Thyroid gland (tissue), 4 donors: ENCODE measurements at places on chromosomes 4 and X. TPM values are rescaled to one million over a fixed set of nuclear protein-coding genes. Genes with fewer than 3 reads are reported as not detected.

DNA sequence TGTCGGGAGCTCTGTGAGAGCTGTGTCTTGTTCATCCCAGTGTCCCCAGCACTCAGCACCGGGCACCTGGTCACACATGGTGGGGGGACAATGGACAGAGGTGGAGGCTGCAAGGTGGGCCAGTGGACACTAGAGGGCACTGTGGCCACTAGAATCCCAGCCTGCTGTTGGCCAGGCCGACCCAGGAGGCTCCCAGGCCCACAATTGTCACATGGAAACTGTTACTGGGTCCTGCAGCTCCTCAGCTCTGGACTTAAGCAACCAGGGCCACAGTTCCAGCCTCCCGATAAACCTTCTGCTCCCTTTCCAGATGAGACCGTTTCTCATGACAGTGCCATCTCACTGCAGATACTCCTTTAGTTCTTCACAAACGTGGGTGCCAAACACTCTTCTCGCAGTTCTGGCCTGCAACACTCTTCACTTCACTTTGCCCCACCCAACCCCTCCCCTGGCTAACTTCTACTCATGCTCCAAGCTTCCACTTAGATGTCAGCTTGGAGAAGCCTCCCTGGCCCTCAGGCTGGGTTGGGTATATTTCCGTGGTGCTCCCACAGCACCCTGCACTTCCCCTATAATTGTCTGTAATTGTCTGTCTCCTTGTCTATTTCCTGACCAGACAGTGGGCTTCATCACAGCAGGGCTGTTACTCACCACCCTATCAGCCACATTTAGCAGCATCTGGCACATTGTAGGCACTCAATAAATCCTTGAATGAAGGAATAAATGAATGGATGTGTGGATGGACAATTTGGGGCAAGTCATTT, 3.5 kb upstream of the IQSEC2 start:
- DNase-seq, result peak; percentile 53

- no peak for DNase-seq
Observed at GRCh38 chrX:29653721-29654120, 561.6 kb upstream of the MAGEB2 start.

DNA sequence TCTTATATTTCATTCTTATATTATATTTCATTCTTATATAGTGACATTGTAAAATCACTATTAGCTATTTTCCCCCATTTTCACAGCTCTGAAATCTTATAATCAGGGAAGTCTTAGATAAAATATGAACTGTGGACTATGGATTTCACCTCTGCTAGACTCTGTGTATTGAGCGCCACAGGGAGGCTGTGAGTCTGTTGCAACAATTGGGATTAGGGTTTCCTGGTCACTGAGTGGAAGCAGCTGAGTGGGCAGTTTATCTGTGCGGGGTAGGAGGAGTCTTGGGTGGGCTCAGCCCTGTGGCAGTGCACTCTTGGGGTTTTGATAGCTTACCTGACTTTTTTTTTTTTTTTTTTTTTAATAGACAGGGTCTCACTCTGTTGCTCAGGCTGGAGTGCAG, 249.5 kb downstream of the PTTG2 start:
- no peak for DNase-seq

DNA sequence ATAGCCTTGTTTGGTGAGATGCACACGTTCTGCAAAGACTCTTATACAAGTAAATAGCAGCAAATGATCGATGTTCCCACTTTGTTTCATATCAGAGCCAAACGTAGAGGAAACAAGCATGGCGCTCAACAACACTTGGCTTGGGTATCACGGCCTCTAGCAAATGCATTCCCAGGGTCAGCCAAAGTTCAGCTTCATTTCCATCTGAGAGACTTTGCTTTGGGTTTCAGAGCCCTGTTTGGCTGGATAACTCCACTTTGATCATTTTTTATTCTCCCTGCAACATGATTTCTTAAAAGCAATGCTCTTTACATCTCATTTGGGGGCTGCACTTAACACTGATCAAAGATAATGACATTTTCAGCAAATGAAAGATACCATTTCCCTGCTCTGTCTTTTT, 199.2 kb upstream of the FAM9B start:
- no peak for DNase-seq

DNA sequence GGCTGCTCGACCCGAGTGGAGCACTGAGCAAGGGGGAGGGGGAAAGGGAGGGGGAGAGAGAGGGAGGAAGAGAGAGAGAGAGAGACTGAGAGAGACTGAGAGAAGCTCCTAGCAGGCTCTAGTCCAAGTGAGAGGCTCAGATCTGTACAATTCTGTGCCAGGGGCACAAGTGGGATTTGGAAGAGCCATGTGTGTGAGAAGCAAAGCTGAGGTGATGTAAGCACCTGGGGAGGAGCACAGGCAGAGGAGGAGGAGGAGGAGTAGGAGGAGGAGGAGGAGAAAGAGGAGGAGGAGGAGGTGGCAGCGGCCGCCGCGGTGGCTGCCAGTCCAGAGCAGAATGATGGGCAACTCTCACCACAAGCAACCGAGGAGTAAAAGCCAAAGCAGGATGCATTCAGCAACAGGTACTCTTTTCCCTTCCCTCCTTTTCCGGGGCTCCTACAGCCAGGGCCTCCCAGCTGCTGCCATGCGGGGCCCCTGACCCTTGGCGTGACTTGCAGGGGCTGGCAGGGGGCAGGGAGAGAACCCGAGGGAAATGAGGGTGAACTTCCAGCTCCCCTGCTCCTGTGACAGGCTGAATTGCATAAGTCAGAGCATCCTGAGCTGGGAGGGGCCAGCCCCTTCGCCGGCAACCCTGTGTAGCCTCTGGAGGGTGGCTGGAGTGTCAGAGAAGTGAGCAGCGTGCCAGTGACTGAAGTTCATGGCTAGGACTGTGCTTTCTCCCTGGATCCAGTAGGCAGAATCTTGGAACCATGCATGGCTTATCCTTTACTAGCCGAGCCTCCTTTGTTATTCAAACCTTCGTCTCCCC, 62.2 kb downstream of the RTL5 start:
- DNase-seq, result peak; percentile 25

DNA sequence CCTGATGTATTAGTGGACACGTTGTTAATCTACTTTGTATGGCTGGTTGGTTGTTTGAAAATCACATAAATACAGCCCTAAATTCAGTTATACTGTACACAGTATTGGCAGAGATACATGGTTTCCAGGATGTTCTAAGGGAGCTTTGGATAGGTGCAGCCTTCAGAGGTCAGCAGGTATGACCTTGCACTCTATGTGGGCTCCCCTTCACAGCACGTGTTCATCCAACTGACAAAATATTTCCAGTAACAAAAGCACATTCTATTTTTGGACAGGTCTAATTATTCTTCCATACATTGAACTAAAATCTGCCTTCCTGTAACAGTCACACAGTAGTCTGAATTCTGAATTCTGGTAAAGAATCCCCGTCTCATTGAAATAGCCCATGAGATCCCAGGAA, 92.8 kb upstream of the RAPGEF2 start:
- no peak for DNase-seq

GRCh38 chr4:16544869-16545268, 318.6 kb upstream of the TAPT1 start:
- DNase-seq, result no peak

DNA sequence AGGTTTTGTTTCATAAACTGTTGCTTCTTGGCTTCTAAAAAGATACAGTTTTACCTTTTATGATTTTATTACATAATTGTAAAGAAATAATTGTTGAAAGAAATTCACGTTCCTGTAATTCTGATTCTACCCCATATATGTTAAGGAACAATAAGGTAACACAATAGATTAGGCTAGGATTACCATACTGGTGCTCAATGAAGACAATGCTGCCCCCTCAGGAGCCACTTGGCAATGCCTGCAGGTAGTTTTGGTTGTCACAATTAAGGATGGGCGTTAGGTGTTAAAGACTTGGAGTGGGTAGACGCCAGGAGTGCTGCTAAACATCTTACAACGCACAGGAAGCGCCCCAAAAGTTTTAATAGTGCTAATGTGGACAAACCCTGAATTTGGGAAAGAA, 133.2 kb downstream of the NLGN4X start:
- DNase-seq, result no peak

DNA sequence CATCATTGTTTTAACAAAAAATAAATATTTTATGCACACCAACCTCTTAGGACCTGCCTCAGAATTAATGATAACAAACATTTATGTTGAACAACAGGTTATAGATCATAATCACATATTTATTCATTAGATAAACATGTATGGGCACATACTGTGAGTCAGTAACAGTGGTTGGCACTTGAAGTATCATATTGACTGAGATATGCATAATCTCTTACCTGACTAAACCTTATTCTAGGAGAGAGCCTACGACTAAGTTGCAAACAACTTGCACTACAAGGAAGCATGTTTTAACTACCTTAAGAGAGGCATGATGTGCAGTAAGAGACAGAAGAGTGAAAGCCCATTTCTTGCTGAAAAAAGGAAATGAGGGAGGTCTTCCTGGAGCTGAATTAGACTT, 6.5 kb upstream of the DACH2 start:
- no peak for DNase-seq

GRCh38 chrX:136142592-136142991, 4.7 kb upstream of the FHL1 start:
- DNase-seq, result no peak

DNA sequence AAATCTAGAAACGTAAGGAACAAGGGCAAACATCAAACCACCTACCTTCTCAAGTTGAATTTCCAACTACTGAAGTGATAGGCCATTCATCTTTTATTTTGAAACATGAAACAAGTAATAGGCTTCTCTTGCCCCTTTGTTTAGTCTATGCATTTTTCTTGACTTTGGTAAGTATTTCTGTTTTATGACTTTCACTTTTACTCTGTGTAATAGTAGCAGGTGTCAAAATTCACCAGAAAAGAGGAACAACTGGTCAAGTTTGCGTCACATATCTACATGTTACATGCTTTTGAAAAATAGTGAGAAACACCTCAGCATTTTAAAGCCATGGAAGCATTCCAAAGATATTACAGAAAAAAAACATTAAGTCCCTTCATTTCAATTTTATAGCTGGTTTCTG, 157.1 kb upstream of the FTHL17 start:
- DNase-seq, result no peak

DNA sequence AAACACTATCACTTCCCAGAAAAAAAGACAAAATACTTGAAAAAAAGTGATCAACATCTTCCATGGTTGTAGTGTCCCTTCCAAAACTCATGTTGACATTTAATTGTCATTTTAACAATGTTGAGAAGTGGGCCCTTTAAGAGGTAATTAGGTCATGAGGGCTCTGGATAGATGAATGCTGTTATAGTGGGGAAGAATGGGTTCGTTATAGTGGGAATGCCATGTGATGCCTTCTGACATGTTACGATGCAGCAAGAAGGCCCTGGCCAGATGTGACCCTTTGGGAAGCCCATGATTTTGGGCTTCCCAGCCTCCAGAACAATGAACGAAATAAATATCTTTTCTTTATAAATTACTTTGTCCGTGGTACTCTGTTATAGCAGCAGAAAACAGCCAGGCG, 4.0 kb upstream of the SLC10A6 start:
- no peak for DNase-seq

DNA sequence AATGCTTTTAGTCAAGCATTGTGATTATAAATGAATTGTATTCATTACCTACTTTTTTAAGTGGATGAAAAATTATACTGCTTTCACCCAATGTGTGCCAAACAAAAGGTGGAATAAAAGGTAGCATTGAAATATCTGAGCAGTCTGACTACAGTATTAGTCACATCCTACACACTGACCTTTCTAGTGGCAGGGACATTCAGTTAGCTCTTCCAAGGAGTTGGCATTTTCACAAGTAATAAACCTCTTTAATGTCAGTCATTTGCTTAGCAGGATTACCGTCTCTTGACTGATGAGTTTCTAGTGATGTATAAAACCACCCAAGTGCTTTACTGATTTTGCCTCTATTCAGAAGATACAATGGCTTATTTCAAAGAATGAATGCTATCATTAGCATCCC, 687.9 kb downstream of the ARAP2 start:
- DNase-seq, result no peak

GRCh38 chr4:164011791-164012190, 517.3 kb downstream of the TMA16 start:
- DNase-seq, result no peak

GRCh38 chrX:31318866-31319265, 247.0 kb upstream of the FTHL17 start:
- DNase-seq, result no peak

DNA sequence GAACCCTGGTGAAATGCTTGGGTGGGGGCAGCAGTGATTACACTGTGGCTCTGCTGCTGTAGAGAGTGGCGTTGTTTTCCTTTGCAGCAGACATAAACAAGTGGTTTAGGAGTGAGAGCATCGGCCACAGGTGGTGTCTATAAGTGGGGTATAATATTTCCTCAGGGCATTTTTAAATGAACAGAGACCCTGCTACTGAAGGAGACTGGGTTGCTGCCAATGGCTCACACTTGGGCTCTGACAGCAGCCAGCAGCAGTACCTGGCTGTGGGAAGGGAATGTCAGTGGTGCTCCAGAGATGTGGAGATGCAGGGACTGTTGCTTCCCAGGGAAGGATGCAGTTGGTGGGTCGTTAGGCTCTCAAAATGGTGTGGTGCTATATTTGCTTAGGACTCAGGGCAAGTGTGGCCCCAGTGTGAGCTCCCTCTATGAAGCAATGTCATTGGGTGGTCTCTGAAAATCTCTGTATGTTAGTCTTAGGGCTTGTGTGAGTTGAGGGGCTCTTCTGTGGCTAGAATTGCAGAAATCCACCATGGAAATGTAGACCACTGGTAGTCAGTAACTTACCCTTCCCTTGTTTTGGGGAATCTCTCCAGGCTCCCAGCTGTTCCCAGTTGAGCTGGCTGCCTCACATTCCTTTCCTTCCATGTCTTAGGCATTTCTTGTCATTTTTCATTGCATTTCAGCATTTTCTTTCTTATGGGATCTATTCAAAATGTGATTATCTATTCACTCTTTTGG, 1023.0 kb upstream of the GRID2 start:
- DNase-seq, result no peak

GRCh38 chr4:84484236-84484635, 14.9 kb downstream of the NKX6-1 start:
- no peak for DNase-seq

- no peak for DNase-seq
Observed at GRCh38 chr4:61079976-61080375, 120.2 kb upstream of the ADGRL3 start.

- no peak for DNase-seq
Observed at GRCh38 chr4:93368968-93369367, 459.6 kb upstream of the ATOH1 start.

DNA sequence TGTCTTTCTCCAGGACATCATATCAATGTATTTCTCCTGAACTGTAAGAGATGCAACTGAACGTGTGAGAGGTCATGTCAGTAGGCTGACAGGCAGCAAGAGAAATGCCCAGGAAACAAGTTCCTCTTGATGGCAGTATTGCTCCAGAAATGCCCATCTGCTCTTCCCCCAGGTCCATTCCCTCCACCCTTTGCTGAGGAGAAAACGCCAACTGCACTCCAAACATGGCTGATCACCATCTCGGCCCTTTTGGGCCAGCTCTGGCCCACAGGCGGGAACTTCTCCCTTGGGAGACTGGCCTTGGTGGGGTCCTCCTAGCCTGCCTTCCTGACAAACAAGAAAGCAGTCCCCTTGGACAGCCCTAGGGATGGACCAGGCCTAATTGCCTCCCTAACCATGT, 276.5 kb upstream of the AGTR2 start:
- DNase-seq, result peak; percentile 7

Gene ALB
- total RNA-seq, result 0.27 TPM

Gene KCNE5
- not detected for total RNA-seq

Gene MAOA
- total RNA-seq, result 333 TPM

Gene MTCP1
- 0.78 TPM for total RNA-seq

Gene RASSF6
- total RNA-seq, result 2.6 TPM

Gene FRYL
- total RNA-seq, result 68.2 TPM

Gene PCDH19
- total RNA-seq, result 0.88 TPM

Gene FAM9A
- not detected for total RNA-seq

Gene ASB12
- total RNA-seq, result not detected

Gene MAGEB2
- not detected for total RNA-seq

Gene KLHL8
- 27.8 TPM for total RNA-seq

Gene NXF2
- total RNA-seq, result not detected

Gene OPRPN
- not detected for total RNA-seq

Gene AMTN
- total RNA-seq, result not detected
